Lung microvascular endothelial cell (primary cell): ENCODE measurements at places on chromosomes 5 and 9.
A peak's percentile ranks its signal among the peaks of the same experiment; 100 is the strongest.

DNA sequence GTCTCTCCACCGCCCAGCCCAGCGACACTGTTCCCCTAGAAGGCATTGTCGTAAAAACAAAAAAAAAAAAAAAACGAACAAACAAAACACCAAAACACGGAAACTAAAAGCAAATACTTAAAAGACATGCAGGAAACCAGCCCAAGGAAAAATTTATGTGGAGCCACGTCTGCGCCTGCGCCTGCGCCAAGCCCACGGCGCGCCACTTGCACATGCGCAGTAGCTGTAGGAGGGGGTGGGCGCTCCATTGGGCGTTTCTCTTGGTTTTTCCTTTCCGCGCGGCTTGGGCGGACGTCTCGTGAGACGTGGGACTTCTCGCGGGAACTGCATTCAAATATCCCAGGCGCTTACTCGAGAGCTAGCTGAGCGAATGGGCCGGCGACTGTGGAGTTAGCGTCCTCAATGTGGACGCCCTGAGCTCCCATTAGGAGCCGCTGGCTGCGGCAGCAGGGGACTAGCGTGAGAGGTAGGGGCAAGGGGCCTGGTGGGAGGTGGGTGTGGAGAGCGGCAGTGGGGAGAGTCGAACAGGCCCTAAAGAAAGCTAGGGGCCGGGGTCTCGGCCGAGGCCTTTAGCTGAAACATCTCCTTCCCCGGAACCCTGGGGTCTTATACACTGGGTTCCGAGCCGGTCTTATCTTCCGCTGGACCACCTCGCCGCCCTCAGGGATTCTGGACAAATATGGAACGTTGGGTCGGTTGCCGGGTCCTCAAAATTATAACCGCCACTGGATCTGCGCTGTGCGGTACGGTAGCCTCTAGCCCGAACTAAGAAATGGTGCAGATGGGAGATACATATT is at the start of gene SPDL1:
TSS of gene SPDL1 (plus strand) at position 350 of the 797 bp plus-strand sequence. CDS start 4,644 bp downstream, outside the sequence.
- DNase-seq = peak; percentile 98

GRCh38 chr5:43429706-43430105 is 17.5 kb upstream of the CCL28 start:
- DNase-seq = no peak

DNA sequence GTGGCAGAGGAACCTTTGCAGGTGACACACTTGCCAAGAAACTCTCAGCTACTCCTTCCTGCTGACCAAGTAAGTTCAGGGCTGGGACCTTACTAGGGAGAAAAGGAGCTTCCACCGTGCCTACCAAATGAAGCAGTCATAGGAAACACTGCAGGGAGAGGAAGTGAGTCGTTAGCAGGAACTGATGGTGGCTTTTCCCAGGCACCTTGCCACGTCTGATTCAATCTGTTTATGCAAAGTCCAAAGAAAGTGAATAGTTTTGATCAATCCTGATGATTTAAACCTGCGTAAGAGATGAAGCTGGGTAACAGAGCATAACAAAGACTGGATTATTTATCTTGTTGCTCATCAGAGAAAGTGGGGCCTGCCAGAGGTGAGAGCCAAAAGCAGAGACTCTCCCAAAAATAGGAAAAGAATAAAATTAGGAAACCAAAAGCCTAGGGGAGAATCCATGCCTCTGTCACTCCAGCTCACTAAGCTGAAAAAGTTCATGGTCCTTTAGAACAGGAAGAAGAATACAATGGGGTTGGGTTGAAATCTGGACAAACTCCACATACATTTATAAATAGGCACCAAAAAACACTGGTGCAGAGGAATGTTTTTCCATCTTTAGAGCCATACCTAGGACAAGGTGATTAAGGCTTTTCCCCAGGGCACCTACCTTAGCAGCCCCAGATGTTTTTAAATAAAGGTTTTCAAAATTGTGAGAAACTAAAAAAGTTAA is 9.3 kb upstream of the PFDN1 start:
- peak; percentile 99 for DNase-seq

GRCh38 chr5:43416803-43417394 is 4.7 kb upstream of the CCL28 start:
- no peak for DNase-seq

DNA sequence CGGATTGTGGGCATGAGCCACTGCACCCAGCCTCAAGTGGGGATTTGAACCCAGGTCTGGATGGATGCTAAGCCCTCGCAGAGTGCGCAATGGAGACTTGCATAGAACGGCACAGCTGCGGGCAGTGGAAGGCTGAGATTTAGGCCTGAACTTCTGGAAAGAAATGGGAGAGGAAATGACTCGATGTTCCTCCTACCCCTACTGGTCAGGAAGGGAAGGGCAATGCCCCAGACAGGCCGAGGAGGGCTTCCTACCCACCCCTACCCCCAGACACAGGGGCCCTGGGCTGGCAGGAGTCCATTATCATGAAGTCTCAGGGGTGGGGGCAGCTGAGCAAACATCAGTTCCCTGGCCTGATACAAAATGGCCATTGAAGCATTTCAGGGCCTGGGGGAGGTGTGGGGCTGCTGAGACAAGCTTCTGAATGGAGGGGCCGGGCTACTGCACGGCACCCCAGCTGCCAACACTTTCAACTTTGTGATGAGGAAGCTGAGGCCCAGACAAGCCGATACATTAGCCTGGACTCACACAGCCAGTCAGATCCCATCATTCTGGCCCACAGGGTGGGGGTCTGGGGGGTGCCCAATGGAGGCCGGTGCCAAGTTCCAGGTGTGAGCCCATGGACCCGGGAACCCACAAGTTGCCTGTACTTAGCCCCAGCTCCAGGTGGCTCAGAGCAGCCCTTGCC is 13.5 kb upstream of the WDR38 start:
- no peak for DNase-seq

- DNase-seq = peak; percentile 24
Measured at GRCh38 chr5:99033014-99033900, 104.5 kb upstream of the CHD1 start.

DNA sequence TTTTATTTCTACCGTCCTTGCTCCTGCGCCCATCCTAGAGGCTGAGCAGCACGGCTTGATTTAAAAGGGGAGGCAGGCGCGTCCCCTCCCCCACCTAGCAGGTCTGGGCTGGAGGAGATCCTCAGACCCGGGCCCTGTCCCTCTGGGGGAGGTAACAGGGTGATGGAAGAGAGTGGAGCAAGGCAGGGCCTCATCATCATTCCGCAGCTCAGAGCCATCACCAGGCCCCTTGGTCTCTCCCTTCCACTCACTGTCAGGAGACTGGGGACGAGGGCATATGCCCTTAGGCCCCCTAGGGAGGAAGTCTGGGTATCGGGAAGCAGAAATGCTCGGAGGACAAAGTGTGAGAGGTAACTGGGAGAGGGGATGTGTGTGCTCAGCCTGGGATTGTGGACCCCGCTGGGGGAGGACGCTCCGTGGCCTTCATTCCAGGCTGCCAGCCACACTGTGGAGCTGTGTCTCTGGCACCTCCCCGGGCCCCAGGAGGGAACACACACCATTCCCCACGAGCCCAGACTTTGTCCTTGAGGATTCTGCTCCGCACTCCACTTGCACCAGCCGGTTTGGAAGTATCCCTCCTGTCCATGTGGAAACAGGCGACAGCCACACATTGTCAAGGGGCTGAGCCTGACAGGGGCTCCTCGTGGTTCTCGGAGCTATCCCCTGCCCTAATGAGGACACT is 761 bp downstream of the REEP2 start:
- DNase-seq = no peak

DNA sequence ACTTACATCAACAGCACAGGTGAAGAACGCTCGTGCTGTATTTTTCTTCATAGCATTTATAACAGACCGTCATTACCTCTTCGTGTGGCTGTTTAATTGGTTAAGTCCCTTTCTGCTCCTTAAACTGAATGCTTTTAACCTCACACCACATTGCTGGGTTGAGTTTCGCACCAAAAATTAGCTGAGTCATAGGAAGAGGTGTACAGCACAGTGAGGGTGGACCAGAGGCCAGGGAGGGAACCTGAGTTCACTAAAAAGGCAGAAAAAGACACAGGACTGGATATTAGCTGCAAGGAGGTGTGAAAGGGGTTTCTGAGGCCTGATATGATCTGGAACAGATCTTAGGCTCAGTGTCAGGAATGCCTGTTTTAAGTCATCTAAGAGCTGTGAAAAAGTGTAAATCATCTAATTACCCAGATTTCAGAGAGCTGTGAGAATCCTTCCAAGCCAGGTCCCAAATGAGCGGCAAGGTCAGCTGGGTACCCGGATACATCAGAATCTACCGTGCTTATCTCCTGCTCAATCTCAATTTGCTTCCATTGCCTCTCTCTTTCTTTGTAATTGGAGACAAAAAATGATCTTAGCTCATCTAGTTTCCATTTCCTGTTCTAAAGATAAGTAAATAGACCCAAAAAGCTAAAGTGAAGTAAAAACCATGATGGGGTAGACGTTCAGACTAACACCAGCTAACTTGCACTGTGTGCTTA is 7.1 kb upstream of the CFAP90 start:
- no peak for DNase-seq

DNA sequence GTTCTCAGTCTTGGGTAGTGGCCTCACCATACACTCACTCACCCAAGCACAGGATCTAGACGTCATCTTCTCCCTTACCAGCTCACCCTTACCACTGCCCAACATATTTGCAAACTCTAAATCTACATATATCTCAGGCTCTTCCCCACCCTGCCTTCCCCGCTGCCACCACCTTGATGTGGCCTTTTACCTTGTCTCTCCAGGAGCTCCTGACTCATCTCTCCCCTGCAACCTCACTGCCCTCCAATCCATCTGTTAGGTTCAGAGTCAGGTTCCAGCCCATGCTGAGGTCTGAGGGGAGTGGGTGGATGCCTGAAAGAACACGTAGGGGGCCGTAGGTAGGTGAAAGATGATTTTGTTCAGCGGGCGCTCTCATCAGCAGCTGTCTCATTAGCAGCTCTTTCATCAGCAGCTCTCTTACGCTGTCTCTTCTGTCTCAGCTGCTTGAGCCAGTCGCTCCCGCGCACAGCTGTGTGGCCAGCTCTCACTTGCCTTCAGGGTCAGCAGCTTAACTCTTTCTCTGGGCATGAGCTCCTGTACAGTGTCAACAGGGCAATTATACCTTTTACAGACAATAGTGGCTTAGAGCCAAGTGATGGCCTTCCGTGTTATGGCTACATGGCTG is 23.1 kb upstream of the CKMT2 start:
- DNase-seq = peak; percentile 11

DNA sequence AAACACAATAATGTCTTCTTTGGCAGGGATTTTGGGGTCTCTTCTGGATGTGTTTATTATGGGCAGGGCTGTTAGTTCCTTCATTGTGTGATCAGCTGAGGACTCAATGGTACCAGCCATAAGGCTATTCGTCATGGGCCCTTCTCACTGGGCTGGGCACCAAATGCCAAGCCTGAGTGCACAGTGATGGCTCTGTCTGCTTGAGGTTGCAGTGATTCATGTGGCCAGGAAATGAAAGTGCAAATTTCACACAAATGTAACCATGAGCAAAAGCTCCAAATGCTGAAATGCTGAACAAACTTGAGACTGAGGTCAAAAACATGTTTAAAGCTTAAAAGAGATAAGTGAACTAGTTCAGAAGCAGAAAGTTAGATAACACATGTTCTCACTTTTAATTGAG is 191.0 kb downstream of the TARS1 start:
- DNase-seq = no peak

DNA sequence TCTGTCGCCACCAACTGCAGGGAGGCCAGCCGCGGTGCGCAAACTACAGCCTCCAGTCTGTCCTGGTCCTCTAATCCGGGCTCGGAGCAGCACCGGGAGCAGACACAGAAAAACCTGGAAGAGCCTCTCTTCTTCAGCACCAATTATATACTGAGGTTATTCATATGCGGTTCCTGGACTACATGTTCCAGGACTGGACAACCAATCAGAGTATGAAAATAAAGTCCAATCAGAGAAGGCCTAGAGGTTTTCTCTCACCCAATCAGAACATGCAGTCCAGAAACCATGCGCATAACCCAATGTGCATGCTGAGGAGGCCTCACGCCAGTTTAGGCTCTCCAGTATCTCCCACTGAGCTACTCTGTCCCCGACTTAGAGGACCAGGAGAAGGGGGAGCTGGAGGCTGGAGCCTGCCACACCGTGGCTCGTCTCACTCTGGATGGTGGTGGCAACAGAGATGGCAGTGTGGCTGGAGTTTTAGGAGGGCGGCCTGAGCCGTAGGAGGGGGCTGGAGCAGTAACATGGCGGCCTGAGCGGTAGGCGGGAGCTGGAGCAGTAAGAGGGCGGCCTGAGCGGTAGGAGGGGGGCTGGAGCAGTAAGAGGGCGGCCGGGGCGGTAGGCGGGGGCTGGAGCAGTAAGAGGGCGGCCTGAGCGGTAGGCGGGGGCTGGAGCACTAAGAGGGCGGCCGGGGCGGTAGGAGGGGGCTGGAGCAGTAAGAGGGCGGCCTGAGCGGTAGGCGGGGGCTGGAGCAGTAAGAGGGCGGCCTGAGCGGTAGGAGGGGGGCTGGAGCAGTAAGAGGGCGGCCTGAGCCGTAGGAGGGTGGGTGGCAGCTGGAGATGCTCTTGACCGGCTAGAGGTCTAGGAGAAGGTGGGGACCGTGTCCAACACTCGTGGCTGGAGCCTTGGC is 20.4 kb upstream of the TRIM52 start:
- no peak for DNase-seq

DNA sequence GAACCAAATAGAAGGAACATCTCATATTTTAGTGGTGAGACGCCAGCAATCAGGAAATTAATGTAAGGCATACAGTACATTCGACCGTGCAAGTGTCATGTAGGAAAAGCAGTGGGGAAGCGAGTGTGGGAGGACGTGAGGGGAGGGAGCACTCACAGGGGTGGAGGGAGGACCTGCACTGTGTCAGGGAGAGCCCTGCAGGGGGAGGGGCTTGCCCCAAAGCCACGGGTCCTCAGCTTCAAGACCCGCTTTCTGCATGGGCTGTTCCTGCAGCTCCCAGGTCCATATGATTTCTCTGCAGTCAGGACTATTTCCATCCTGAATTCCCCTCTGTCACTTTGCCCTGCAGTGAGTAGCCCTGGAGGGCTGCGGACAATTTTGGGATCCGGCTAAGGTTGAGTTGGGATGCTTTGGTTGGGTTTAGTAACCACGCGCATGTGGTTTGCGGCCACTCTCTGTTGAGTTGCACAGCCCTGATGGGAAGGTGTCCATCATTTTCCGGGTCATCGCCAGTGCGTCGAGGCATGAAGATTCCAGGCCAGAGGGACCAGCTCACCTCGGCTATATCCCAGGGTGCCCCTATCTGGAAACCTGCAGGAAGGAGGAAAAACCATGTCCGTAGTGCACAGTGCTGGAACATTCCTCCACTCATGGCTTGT is 61.9 kb downstream of the IRX1 start:
- no peak for DNase-seq

DNA sequence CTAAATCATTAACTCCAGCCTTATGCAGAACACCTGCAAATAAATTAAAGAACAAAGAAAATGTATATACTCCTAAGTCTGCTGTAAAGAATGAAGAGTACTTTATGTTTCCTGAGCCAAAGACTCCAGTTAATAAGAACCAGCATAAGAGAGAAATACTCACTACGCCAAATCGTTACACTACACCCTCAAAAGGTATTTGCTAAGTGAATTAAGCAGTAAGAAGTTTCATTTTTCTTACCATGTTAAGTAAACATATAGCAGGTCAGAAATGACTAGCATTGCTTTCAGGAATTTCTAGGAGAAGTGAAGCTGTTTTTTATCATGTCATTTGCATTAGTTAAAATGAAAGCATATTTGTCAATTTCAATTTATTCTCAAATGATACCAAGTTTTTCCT is 92.7 kb downstream of the MELK start:
- DNase-seq = peak; percentile 9

GRCh38 chr5:96439477-96440184 is 6.6 kb upstream of the PCSK1 start:
- DNase-seq = peak; percentile 20

GRCh38 chr9:26247861-26248260 is 569.6 kb upstream of the TUSC1 start:
- no peak for DNase-seq
